ENCODE measurements at places on chromosomes 16 and 17.

- no peak for DNase-seq
Measured at GRCh38 chr17:73290399-73291259, 21.2 kb downstream of the CDC42EP4 start.

- no peak for DNase-seq
Measured at GRCh38 chr16:27520982-27521673, 28.6 kb downstream of the GTF3C1 start.

DNA sequence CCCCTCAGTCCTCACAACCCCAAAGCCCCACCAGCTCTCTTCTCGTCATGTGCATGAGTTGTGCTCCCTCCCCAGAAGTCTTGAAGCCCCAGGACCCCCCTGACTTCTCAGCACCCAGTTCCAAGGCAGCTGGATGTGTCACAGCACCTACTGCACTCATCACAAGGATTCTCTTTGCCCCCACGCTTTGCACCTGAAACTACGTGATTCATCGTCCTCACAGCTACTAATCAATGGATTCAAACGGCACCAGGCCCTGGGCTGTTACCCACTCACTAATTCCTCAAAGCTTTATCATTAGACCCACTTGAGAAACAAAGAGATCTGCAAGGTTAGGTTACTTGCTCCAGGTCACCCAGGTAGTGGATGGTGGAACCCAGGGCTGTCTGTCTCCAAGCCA is 45.1 kb upstream of the NDRG4 start:
- no peak for DNase-seq

DNA sequence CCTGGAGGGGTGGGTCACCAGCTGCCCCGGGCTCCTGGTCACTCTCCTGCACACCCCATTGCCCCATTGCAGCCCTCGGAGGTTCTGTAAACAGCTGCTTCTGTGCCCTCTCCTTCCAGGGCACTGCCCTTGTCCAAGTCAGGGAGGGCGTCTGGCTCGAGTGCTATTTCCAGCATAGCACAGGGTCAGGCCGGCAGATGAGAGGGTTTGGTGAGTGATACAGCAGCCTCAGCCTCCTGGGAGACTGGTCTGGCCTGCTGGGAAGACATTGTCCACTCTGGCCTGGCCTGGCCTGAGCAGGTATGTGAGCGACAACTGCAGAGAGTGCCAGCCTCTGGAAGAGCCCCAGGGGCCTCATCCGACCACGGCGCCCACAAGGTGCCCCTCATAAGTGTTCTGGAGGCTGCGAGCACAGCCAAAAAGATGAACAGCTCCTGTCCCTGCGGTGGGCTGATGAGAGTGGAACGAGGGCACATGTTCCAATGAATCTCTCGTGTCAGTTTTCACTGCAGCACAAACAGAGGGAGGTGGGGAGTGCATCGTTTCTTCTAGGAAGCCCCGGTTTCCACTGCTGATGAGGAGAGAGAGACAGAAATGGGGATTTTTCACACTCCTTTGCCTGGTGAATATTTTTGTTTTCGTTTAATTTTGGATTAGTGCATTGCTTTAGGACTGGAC is 105.8 kb upstream of the SDK2 start:
- DNase-seq, result no peak
